SK-N-SH treated with all-trans-retinoic acid at 6 μM for 48 hours (cell line): ENCODE measurements at places on chromosomes 1 and 21.

GRCh38 chr21:28344985-28345384 is 647.7 kb downstream of the LTN1 start:
- ATAC-seq = no peak

DNA sequence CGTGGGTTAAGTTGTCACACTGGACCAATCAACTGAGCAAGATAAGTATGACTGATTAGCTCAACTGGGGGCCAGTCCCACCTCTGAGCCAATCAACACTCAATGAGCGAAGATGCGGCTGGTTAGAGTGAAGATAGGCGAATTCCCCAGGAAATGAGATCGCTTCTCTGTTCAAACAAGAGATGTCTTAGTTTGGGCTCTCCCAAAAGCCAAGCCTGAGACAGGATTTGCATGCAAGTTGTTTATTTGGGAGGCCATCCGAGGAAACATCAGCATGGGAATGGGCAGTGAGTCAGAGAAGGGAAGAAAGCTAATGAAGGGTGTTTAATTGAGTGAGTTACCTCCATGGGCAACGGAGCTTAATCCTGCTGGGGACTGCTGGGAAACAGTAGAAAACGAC is 4.9 kb upstream of the GJB5 start:
- ATAC-seq = no peak

GRCh38 chr1:160353223-160353622 is 10.0 kb downstream of the NCSTN start:
- peak; percentile 82 for ATAC-seq

GRCh38 chr1:63041660-63042059 is 257.7 kb downstream of the ATG4C start:
- ATAC-seq = no peak
